ENCODE measurements at places on chromosomes 16 and 17. TPM values are rescaled to one million over a fixed set of nuclear protein-coding genes. Genes with fewer than 3 reads are reported as not detected.

RIPOR1 gene
- 74.7 TPM for total RNA-seq

DNA sequence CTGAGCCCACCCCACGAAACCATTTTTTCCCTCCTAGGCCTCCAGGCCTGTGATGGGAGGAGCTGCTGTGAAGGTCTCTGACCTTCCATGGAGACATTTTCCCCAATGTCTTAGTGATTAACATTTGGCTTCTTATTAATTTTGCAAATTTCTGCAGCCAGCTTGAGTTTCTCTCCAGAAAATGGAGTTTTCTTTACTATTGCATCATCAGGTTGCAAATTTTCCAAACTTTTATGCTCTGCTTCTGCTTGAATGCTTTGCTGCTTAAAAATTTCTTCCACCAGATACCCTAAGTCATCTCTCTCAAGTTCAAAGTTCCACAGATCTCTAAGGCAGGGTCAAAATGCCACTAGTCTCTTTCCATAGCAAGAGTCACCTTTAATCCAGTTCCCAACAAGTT lies 12.9 kb upstream of the MYH4 start:
- no peak for DNase-seq

- peak; percentile 69 for DNase-seq
Measured at GRCh38 chr17:81794509-81794908, 9.4 kb upstream of the GCGR start.

GNAO1 gene
- 8.3 TPM for total RNA-seq

DNA sequence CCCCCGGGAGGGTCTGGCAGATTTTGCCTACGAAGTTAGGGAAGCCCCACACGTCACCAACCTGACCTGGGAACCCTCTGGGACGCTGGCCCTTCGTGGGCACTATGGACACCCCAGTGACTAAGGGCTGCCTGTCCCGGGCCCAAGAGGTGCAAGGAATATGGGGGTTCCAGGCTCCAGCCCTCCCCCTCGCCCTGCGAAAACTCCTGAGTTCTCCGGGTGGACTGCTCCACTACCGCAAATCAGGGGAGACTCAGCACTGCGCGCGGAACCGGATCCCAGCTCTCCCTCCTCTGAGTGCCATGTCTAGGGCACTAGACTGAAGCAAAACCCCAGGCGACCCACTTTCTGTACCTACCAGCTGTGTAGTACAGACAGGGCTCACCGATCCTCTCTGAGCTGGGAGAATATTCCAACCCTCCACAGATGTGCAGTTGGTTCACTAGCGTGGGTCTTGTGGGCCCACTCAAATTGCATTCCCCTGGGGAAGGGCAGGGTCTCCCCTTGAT lies at the start of gene ARL5C:
TSS of gene ARL5C (minus strand) at position 321 of the 509 bp plus-strand sequence. CDS start 401 bp downstream, outside the sequence.
- DNase-seq = no peak

DNA sequence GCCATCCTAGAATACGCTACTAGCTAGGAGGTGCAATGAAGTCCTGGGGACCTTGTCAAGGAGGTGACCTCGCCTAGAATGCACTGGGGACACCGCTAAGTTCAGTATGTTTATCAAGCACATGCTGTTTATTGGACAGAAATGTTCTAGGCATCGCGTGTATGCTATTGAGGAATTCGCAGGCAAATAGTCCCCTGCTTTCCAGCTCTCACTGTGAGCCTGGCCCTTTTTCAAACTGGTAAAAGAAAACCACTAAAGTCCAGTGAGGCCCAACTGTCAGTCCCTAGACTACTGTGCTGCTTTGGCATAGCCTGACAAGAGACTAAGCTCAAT lies 1.2 kb upstream of the FAM222B start:
- no peak for DNase-seq

DNA sequence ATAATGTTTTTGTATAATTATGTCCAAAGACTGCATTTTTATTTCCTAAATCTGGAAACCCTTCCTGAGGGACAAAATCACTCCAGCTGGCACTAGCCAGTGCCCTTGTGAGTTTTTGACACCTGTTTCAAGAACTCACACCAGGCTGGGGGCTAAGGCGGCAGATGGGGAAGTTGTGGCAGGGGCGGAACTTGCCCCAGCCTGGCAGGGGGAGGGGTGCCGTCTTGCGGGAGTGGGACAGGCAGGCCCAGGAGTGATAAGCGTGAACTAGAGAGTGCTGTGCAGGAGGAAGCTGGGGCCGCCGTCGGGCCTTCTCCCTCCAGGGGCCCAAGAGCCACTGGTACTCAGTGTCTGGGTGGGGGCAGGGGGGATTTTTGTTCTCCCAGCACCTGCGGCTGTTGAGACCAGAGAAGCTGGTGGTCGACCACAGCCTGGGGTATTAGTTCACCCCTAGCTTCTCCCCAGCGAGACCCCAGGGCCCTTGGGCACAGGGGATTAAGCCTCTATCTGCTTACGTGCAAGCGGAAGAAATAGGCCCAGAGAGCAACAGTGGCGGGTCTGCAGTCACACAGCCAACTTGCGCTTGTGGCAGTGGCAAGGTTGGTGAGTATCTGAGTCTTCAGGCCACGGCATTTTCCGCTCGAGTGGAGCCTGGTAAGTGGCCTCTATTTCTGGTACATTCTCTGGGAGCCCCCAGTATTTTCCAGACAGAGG lies 40.2 kb upstream of the PLCG2 start:
- DNase-seq = peak; percentile 33

Data from mucosa of descending colon (tissue), 3 donors.